ENCODE measurements at places on chromosomes 5 and 9.

DNA sequence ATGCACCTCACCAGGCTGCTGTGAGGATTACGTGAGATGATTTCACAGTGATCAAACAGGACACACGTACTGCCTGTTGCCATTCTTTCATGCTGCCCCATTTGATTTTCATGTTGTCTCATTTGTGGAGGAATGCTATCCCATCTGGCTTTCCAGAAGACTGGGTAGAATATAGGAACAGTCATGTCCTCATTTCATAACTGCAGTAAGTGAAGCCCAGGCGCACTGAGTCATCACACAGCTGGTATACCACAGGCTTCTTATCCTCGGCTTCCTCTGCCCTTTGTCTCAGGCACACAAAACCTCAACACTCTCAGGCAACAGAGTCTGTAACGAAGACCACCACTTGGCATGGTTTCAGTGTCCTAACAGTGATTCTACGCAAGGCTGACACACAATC lies 62.3 kb downstream of the LHFPL2 start:
- DNase-seq, result no peak

DNA sequence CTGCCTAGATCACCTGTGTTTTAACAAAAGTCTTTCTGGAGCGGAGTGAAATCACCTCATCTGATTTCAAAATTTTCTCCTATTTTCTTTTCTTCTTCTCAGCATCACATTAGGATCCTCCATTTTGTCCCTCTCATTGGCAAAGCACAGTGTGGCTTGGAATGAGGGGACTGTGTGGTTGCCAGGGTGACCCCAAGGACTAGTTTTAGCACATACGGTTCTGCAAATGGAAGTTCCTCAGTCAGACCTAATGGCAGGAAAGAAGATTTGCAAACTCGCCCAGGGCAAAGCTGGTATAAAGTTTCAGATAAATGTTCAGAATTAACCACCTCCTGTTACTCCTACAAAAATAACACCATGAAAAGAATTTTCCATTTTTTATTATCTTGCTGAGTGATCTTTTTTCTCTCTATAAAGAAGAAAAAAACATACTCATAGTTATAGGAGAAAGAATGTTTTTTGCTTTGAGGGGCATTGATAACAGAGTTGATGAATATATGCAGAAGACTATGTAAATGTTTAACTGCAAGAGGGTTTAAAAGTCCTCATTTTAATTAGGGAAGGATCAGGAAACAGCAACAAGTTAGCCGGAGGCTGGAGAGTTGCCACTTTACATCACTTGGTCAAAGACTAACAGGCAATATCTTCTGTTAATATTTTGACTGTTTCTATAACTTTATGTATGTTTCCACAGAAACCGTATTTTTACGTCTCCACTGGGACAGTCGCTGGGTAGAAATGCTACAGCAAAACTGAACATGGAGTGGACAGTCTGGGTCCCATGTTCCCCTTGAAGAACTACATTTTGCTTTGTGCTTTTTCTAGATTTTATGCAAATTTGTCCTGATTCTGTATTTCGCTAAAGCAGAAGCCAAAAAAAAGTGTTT lies 257.8 kb downstream of the NR2F1-AS1 start:
- DNase-seq, result no peak

GRCh38 chr5:151214614-151215545 lies 9.0 kb downstream of the CCDC69 start:
- DNase-seq, result no peak

DNA sequence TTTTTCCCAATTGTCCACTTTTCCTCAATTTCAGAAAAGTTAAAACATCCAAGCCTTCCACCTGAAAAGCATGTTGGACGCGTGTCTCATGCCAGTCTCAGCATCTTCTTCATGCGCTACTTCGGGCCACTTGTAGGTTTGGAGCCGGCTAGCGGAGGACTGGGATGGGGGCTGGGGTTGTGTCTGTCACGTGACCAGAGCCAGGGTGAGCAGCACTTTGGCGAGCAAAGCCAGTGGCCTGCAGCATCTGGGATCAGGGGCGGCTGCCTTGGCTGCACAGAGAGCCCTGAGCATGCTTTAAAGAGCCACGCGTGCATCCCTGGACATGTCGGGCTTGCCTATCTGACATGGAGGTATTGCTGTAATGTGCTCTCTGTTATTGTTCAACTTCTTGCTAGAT lies 41.2 kb downstream of the SLC6A3 start:
- no peak for DNase-seq

- peak; percentile 88 for DNase-seq
Observed at GRCh38 chr5:170681013-170681433, 102.5 kb upstream of the GABRP start.

GRCh38 chr5:160423099-160423498 lies 1.4 kb downstream of the PTTG1 start:
- DNase-seq, result no peak

- DNase-seq, result no peak
Observed at GRCh38 chr5:147431586-147431985, 78.3 kb downstream of the DPYSL3 start.

GRCh38 chr5:178419196-178419595 lies 171.0 kb downstream of the COL23A1 start:
- DNase-seq, result no peak

DNA sequence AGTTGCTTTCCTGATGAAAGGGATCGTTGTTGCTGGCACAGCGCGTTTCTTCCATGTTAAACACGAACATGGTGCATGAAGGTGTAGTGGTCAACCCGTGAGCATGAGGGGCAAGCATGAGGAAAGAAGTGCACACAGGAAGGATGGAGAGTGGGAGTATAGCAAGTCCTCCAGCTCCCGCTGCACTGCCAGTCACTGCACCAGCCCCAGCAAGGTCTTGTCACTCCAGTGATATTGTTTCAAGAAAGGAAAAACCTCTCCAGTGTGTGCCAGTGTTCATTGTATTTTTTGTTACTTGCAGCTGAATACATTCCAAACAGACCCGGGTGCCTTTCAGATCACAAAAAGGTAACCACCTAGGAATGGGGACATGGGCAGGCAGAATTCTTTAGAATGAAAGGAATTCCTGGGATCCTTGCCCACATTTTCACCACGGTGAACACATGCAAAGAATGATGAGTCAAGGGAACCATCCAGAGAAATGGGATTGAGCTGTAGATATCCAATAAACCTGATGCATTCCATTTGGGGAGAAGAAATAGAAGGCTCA lies 186.3 kb downstream of the AOPEP start:
- DNase-seq, result no peak

- DNase-seq, result no peak
Observed at GRCh38 chr5:91178461-91178860, 204.7 kb downstream of the ARRDC3 start.

- DNase-seq, result no peak
Observed at GRCh38 chr5:167912941-167913665, 378.3 kb upstream of the WWC1 start.

- no peak for DNase-seq
Observed at GRCh38 chr5:150298701-150299451, 3.8 kb downstream of the ARSI start.

DNA sequence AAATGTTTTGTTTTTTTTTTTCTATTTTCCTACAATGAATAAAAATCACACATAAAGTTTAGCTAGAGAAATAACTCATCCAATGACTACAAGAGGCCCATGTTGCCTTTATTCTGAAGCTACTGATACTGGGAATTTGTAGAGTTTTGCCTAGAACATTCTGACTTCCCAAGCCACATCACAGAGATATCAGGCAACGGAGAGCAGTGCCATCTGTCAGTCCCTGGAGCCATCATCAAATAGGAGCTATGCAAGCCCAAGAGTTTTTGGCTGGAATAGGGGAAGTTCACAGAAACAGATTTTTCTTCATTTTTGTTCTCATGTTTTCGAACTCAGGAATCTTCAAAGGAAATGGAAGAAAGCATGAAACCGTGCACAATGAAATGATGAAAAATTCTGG lies 896.6 kb downstream of the TLE1 start:
- no peak for DNase-seq

DNA sequence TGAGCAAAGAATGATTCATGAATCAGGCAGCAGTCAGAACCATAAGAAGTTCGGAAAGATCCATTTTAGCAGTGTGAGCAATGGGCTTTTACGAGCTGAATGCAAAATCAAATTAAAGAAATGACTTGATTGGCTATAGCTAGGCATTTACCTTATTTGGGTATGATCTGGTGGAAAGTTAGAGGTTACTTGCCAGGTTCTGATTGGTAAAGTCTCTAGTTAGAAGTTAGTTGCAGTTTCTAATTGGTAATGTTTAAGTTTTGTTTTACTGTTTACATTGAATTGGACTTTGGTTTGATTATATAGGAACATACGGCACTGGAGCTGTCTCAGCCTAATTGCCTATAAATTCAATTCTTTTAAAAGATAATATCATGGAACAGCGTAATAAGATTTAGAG lies 97.9 kb downstream of the ITGA1 start:
- no peak for DNase-seq

Measured in H1 (cell line).